ENCODE measurements at places on chromosomes 5 and 9. TPM values are rescaled to one million over a fixed set of nuclear protein-coding genes. Genes with fewer than 3 reads are reported as not detected.

The BNC2 gene
- 9.6 TPM for total RNA-seq

The SAPCD2 gene
- total RNA-seq = 2.6 TPM

The KIF20A gene
- total RNA-seq = 14.6 TPM

The NSG2 gene
- total RNA-seq = not detected

The QRFP gene
- total RNA-seq = not detected

The PCDHGA12 gene
- 27.1 TPM for total RNA-seq

The PCDHB11 gene
- 0.65 TPM for total RNA-seq

The KCNV2 gene
- not detected for total RNA-seq

The LCN9 gene
- total RNA-seq = not detected

The XRCC4 gene
- total RNA-seq = 7.5 TPM

The MARCOL gene
- total RNA-seq = not detected

The TSLP gene
- total RNA-seq = 0.72 TPM

The SPAG8 gene
- total RNA-seq = 0.36 TPM

The EIF4E1B gene
- total RNA-seq = not detected

The NUTM2G gene
- not detected for total RNA-seq

The KIF12 gene
- not detected for total RNA-seq

The SPINK4 gene
- total RNA-seq = not detected

The MRPL22 gene
- 11.2 TPM for total RNA-seq

The SEMA4D gene
- not detected for total RNA-seq

Data from cardiac atrium fibroblast (primary cell).